ENCODE measurements at places on chromosomes 6 and 20.

- no peak for DNase-seq
Measured at GRCh38 chr6:105786890-105787655, 299.1 kb upstream of the PRDM1 start.

- DNase-seq, result no peak
Measured at GRCh38 chr6:17473554-17473953, 80.2 kb downstream of the CAP2 start.

DNA sequence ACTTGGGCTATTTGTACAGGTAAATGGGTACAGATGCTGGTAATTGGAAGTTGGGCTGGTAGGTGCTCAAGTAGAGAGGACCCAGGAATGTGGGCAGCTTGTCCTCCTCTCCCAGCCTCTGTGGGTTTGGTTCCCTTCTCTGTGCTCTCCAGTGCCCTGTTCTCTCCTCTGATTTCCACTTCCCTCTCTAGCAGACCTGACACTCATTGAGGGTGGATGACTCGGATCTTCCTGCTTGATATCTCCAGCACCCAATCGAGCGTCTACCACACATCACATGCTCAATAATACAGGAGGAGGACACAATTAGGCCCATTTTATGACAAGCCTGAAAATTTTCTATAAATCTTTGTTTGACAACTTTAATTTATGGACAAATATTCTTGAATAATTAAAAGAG is 23.7 kb downstream of the CST1 start:
- no peak for DNase-seq

- DNase-seq, result peak; percentile 34
Measured at GRCh38 chr6:127118298-127119101, at the start of gene RSPO3. RSPO3 (plus strand) TSS chr6:127118671; CDS start chr6:127119193, 522 bp downstream.

DNA sequence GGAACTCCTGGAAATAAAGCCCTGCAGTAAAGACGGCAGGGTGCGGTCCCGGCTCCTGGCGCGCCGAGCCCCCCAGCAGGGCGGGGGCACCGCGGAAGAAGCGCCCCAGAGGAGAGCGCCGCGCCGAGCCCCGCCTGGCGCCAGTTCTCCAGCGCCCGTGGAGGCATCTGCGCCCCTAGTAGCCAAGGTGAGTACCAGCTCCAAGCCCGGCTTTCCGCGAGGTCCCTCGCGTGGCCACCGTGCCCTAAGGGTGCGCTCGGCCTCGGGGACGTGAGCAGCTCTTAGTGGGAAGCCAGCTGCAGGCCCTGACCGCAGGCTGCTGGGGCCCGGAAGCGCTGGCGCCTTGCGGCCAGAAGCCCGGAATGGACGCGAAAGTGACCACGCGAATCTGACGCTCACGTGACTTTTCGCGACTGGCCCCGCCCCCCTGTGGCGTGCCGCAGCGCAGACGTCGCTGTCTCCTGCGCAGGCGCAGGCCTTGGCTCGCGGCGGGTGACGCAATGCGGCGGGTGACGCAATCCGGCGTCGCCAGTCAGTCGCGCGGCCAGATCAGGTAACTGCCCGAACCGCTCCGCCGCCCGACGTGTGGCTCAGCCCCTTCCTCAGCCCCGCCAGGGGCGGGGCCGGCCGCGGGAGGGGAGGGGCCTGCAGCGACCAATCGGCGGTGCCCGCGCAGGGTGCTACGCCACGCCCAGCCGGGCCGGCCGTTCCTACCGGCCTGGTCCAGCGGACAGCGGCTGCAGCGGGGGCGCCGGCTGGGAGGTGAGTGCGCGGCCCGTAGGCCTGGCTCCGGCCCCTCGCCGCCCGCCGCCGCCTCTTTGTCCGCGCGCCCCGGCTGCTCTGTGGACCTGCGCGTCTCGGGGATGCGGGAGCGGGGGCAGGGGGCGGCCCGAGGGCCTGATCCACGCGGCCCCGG is at the start of gene GZF1:
Gene GZF1 (plus strand): TSS at position 707 of the 916 bp plus-strand sequence. CDS start 2,202 bp downstream, outside the sequence.
- peak; percentile 99 for DNase-seq

DNA sequence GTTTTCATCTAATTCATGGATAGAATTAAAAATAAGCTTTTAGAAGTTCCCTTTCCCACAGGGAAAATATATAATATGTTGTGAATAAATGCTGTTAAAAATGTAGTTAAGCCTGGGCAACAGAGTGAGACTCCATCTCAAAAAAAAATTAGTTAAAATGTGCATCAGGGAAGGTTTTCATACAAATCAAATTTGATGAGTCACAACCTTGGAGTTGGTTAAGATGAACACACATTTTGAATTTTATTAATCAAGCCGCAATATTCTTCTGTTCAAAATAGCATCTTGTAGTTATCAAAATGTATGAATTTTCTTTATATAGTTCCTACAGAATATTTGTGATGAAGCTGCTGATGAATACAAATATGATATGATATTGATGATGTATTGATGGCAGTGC is 30.9 kb upstream of the SERPINB9 start:
- no peak for DNase-seq

DNA sequence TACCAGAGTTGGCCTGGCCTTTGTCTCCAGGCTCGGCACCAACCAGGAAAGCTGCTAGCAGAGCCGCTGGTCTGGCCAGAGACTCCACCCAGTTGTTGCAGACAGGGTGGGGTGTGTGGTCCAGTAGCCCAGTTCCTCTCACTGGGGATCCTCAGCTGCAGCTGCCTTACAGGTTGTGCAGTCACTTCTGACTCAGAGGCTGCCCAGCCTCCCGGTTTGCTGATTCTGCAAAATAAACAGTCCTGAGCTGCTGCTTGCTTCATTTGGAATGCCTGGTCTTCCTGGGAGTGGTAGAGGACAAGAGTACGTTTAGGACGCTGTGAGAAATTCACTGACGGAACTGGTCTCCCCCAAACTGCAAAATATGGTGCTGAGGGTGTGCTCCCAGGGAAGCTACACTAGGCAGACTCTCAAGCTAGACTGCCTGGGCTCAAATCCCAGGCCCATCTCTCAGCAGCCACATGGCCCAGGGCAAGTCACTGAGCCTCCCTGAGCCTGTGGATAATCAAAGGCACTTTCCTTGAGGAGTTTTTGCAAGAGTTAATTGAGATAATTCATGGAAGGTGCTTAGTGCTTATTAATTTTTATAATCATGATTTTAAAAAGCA is 246.1 kb downstream of the TFAP2C start:
- DNase-seq, result peak; percentile 60

- DNase-seq, result peak; percentile 58
Measured at GRCh38 chr6:44563397-44563796, 175.9 kb downstream of the CDC5L start.
